A673 (cell line): ENCODE measurements at places on chromosomes 13 and 19. TPM values are rescaled to one million over a fixed set of nuclear protein-coding genes. Genes with fewer than 3 reads are reported as not detected.

DNA sequence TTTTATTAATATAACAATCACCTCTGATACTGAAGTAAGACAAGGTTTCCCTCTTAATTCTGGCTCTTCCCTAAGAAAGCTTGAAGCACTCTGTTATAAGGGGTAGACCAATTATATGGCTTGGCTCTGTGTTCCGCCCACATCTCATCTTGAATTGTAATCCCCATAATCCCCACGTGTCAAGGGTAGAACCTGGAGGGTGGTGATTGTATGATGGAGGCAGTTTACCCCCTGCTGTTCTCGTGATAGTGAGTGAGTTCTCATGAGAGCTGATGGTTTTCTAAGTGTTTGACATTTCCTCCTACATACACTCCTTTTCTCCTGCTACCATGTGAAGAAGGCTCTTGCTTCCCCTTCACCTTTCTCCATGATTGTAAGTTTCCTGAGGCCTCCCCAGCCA lies 363.8 kb upstream of the PCDH20 start:
- peak; percentile 43 for DNase-seq

DNA sequence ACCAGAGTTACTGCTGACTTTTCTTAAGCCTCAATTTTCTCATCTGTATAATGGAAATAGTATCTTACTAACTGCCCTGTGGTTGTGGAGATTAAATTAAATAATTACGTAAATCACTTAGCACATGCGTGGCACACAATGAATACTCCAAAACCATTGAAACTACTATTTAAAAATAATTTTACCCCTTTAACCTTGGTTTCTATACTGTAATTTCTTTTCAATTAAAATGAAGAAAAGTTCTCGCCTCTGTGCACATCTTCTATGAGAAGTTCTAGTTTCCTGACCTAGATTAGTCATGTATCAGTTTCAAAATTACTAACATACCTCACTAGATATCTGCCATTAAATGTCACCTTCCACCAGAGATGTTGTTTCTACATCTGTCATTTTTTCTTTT lies 5.7 kb downstream of the SLITRK1 start:
- DNase-seq = no peak

GRCh38 chr13:100019780-100020356 lies 38.3 kb downstream of the ZIC2 start:
- no peak for DNase-seq

GRCh38 chr19:2246801-2247361 lies 2.2 kb upstream of the AMH start:
- no peak for DNase-seq

DNA sequence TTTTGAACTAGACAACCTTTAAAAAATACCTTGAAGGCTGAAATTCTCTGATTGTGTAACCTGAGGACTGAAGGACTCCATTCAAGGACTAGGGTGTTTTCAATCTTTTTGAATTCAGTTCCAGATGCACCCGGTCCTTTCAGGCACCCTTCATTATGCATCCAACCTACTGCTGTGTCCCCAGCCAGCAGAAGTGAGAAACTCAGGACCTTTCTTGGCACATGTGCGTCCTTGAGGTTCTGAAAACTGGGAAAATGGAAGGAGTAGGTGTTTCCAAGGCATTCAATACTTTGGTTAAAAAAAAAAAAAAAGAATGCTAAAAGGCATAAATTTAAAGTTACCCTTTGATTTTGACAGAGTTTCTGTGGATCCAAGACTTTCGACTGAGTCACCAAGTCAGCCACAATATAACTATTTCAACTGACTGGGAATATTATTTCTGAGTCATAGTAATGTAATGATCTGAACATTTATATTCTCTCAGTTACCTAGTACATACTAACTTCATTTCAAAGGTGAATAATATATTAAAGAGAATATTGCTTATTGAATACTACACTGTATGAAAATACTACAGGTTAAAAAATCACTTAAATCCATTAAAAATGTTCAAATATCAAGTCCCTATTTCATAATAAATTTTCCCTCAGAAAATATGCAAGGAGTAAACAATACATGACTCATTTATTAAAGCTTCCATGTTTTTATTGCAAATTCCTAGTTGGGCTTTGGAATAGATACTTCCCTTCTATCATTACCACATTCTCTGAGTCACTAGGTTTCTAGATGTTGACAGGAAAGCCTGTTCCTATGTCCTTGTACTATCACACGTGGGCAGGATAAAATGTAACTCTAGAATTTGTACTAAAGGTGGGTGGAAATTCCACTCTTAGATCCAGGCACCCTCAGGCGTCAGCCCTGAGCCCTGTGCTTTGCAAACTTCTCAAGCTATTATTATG lies 2.4 kb upstream of the ITGBL1 start:
- DNase-seq = no peak

GRCh38 chr13:112895521-112896465 lies 73.2 kb upstream of the MCF2L start:
- DNase-seq = no peak

- no peak for DNase-seq
These were observed 56.2 kb upstream of the C13orf46 start for GRCh38 chr13:114029866-114030625.

DNA sequence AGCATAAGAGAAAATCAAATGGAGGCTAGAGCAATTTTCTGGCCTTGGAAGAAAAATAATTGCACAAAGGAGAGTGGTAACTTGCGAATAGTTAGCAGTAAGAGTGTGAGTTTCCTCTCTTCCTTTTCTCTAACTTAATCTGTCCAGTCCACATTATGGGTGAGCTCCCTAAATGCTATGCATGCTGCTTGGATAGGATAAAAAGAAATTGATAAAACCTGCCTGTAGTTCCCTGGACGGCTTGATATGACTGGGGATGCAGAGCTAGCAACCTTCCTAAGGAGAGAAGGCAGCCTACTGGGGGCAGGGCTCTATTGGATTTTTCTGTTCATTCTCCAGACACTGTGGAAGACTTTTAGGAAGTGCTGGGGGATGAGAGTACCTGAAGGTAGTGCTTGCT lies 311.3 kb downstream of the LMO7 start:
- DNase-seq = no peak

GRCh38 chr13:24103782-24104372 lies 56.6 kb upstream of the SPATA13 start:
- no peak for DNase-seq

GRCh38 chr19:53853707-53854106 lies 14.0 kb upstream of the MYADM start:
- no peak for DNase-seq

- DNase-seq = no peak
These were observed 14.9 kb downstream of the MAP2K2 start for GRCh38 chr19:4108767-4109625.

- DNase-seq = no peak
These were observed 36.5 kb upstream of the SACS start for GRCh38 chr13:23469951-23470421.

- no peak for DNase-seq
These were observed 43.3 kb downstream of the ZNF146 start for GRCh38 chr19:36258028-36258875.

DNA sequence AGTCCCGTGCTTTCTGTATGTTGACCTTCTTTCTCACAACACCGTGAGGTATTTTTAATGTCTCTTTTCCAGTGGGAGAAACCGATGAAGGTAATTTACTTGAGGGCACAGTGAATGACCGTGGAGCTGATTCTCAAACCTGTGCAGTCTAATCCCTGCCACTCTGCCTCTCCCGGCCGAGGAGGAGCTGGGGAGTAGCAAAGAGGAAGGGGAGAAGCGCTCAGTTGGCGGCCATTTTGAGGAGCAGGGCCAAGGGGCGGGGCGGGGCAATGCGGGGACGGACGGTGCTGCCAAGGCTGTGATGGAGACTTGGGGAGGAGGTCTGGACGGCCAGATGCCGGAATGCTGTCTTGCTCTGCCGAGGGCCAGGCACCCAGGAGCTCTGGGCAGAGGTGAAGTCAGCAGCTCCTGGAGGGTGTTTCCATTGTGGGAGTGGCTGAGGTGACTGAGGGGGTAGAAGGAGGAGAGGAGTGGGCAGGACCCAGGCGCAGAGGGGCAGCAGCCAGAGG lies 12.4 kb upstream of the RANBP3 start:
- DNase-seq = peak; percentile 64

DNA sequence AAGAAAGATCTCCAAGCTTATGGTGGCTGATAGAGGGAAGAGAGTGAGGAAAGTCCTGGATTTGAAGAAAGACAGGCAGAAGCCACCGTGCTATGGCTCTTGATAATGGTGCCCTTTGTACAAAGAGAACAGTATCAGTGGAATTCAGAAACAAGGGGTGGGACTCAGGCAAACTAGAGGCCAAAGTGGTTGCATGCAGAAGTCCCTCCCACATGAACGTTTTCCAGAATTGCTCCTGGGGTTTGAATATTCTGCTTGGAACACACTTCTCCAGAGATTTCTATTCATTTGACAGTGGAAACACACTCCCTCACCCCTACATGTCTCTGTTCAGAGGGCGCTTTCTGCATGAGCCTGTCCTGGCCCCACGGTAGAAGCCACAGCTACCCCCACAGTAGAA lies 10.1 kb upstream of the MBNL2 start:
- DNase-seq = no peak

DNA sequence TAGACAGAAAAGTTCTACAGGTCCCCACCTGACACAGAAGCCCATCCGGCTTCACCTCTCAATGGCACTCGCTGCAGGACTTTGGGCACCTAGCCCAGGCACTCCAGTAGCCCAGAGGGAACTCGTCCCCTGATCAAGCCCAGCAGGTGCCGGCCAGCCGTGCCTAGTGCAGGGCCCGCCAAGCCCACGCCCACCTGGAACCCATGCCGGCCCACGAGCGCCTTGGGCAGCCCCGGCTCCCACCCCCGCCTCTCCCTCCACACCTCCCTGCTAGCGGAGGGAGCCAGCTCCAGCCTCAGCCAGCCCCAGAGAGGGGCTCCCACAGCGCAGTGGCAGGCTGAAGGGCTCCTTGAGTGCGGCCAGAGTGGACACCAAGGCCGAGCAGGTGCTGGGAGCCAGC lies 268.8 kb downstream of the SLITRK1 start:
- no peak for DNase-seq

DNA sequence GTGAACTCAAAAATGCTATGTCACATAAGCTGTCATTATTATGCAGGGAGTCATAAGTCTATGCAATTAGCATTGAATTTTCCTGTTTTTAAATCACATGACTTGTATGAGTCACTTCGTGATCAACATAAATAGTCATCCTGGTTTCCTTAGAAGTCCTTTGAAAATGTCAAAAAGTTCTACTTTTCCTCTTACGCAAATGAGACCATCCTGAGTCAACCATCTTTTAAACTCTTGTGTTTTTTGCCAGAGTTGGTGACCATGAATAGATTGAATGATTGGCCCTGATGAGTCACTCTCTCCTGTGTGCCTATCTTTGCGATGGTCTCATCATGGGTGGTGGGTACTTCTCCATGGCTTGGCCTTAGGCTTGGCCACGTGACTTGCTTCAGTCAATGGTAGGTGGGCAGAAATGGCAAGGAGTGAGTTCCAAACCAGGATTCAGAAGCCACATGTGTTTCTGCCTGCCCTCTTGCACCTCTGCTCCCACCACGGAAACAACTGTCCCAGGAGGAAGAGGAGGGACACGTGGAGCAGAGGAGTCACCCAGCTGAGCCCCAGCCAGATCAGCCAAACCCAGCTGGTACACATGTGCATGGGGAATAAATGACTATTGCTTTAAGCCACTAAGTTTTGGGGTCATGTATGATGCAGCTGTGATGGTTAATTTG lies 123.5 kb upstream of the CACNA1A start:
- DNase-seq = peak; percentile 54

DNA sequence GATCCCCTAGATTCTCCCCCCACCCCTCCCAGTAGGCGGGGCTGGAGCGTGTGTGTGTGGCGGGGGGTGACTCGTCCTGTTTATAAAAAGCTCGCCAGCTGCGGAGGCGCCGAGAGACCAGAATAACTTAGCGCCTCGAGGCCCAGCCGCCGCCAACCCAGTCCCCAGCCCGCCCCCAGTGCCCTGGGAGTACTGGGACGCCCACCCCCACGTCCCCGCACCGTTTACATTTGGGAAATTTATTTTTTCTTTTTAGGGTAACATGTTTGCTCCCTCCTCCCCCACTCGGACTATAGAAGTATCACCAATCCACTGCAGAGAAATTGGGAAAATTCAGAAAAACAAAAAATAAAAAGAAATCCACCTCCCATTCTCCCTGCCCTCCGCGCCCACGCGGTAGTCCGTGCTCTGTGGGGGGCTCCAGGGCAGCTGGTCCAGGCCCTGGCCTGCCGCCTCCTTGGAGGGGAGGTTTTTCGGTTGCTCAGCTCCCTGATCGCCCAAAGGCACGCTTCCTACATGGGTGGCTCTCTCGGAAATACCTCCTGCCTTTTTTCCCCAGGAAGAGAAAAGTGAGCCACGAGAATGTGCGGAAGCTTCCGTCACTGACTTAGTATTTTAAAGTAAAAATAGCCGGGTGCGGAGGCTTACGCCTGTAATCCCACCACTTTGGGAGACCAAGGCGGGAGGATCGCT lies 1.5 kb upstream of the RAB3A start:
- peak; percentile 68 for DNase-seq

DNA sequence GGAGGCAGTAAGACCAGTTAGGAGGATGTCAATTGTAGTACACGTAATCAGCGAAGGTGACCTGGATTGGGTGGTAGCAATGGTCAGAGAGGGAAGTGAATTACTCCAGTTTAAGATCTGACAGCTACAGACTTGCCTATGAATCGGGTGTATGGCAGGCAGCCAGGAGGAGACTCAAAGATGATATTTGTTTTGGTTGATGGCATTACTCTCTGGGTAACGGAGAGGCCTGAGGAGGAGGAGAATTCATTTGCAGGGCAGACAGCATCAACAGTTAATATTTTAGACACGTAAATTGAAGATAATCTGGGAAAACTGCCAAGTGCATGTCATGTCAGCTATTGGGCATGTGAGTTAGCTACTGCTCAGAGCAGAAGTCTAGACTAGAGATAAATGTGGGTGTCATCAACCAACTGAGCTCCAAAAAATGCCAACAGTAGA lies 109.2 kb downstream of the SGCG start:
- DNase-seq = peak; percentile 27

DNA sequence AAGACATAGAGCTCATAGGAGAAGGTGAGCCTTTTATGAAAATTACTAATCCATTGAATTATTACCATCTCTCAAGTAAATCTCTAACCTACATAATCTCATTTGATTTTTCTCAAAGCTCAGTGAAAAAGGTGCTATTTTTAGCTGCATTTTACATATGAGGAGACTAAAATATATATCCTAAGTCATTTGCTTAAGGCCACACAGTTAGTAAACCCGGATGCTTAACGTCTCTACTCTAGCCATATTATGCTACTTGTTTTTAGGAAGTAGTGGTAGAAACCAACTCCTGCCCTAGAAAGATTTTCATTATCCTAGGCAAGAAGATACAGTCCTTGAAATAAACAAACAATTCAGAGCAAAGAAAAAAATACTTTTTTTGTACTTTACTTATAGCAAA lies 108.9 kb downstream of the RBM26 start:
- DNase-seq = no peak

DNA sequence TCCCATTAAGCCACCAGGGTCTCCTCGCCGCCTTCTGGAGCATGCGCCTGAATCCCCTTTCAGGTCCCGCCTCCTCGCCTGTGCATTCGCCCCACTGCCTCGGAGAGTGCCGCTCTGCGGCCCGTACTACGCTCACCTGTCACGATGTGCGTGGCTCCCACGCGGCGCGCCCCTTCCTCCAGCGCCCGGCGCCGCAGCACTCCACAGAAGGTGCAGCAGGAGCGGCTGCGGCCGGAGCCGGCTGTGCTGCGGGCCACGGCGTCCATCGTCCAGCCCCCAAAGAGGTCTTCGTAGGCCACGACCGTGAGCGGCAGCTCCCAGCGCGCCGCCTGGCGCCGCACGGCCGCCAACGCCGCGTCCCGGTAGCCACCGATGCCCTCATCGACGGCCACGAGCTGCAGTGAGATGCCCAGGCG lies 4.3 kb downstream of the CTU1 start:
- DNase-seq = no peak

The PRX gene
- total RNA-seq = 2.5 and 3.9 TPM in 2 replicates

The TLE2 gene
- total RNA-seq = 10.8 and 18.3 TPM in 2 replicates

The MUC16 gene
- not detected in 2 replicates for total RNA-seq

The PNMA8C gene
- total RNA-seq = not detected in 2 replicates

The DAND5 gene
- total RNA-seq = 0.17 TPM in 2 replicates

The PDE4C gene
- total RNA-seq = not detected in 2 replicates
